A172 (cell line): ENCODE measurements at places on chromosomes 5 and 9.
A peak's percentile ranks its signal among the peaks of the same experiment; 100 is the strongest.

- peak; percentile 80 for DNase-seq
Measured at GRCh38 chr5:124583469-124584350, 162.7 kb downstream of the ZNF608 start.

DNA sequence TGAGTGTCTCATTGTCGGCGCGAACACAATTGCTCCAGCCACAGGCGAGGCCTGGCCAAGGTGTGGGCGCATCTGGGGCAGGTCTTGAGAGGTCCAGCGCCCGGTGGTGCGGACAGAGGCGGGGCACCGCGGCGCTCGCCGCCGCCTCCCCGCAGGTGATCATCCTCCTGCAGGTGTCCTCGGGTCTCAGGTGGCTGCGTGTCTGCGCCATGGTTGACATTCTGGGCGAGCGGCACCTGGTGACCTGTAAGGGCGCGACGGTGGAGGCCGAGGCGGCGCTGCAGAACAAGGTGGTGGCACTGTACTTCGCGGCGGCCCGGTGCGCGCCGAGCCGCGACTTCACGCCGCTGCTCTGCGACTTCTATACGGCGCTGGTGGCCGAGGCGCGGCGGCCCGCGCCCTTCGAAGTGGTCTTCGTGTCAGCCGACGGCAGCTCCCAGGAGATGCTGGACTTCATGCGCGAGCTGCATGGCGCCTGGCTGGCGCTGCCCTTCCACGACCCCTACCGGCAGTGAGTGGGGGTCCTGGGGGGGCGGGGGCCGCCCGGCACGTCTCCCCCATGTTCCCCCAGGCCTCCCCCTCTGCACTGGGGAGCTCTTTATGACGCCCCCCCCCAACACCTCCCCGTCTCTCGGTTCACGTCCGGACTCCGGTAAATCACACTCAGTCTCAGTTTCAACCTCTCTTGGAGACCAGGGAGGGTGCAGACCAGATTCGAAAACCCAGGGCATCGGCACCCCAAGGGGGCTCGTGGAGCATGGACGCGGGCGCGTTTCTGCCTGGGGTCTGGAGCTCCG is 446 bp downstream of the NXNL2 start:
- no peak for DNase-seq

DNA sequence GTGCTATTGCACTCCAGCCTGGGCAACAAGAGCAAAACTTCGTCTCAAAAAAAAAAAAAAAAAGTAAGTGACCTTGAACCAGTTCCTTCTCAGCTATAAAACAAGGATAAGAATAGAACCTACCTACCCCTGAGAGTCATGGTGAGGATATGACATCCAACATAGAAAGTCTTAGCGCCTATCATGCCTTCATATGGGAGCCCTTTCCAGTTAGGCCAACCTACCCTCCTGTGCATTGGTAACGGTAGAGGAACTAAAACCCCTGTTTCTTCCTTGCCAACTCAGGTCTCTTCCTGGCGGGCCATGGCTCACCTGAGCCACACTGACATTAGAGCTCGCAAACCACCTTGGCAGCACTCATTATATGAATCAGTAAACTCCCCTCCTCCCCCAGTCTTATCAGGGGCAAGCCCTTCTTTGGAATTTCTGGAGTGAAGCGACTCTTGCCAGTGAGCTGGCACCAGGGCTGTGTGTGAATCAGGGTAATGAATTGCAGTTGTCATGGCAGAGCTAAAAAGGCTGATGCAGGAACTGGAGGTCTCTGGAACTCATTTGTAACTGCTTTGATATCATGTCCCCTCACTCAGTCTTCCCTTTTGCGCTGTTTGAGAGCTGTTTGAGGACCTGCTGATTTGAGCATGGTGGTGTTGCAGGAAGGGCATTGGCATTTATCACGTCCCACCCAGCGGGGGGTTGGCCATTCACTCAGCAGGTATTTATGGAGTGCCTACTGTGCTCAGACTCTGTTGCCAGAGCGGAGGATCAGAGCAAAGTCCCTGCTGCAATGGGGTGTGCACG is 10.3 kb downstream of the WWC1 start:
- peak; percentile 94 for DNase-seq

GRCh38 chr5:170623576-170624181 is 119.9 kb downstream of the KCNIP1 start:
- DNase-seq, result peak; percentile 70

DNA sequence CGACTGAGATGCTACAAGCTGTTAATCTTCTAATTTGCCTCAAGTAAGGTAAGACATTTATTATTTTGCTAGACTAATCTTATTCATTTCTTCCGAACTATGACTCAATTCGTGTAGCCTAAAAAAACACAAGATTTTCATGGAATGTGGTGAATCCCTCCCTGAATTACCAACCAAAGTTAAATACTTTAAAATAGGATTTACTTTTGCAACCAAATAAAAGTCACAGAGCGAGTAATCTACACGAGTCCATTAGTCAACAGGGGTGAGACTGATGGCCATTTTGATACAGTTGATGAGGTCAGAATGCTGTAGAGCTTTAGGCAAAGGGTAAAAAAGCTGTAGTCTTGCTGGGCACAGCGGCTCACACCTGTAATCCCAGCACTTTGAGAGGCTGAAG is 13.1 kb upstream of the BNC2 start:
- DNase-seq, result no peak

DNA sequence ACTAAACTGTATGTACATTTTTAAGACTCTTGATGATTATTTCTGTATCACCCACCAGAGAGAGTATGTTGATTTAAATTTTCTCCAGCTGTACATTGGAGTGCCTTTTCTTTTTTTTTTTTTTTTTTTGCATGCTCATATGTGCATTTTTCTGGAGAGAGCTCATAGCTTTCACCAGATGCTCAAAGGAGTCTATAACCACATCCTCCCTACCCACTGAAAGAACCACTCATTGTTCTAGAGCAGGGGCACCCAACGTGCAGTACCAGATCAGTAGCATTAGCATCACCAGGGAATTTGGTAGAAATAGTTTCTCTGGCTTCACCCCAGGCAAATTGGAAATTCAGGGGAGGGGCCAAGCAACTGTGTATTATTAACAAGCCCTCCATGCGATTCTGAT is 53.9 kb upstream of the TMEM171 start:
- DNase-seq, result peak; percentile 48
